A549 treated with Hydrocortisone at 1 μM for 4 hours (cell line): ENCODE measurements at places on chromosomes 16 and 17. TPM values are rescaled to one million over a fixed set of nuclear protein-coding genes. Genes with fewer than 3 reads are reported as not detected.

Gene KRTAP9-2
- not detected in 5 replicates for total RNA-seq

Gene TBC1D3C
- total RNA-seq = 0.06 TPM in 1 of 5 replicates, not detected in the others

Gene MFAP4
- 0.10 to 0.14 TPM (median 0.10 TPM) in 3 of 5 replicates, not detected in the others for total RNA-seq

Gene CD300LG
- not detected in 5 replicates for total RNA-seq

Gene HOXB5
- total RNA-seq = 1.5 to 2.3 TPM (median 1.9 TPM) in 5 replicates

Gene CTRB2
- total RNA-seq = not detected in 5 replicates

Gene CD19
- total RNA-seq = 0.06 TPM in 1 of 5 replicates, not detected in the others

Gene RMI2
- 26.4 to 36.1 TPM (median 32.2 TPM) in 5 replicates for total RNA-seq

Gene DLG4
- total RNA-seq = 5.7 to 7.8 TPM (median 6.6 TPM) in 5 replicates

Gene NOD2
- total RNA-seq = 0.01 to 0.21 TPM (median 0.04 TPM) in 4 of 5 replicates, not detected in the other

Gene PTX4
- not detected in 5 replicates for total RNA-seq

Gene CIBAR2
- 0.08 to 0.14 TPM in 2 of 5 replicates, not detected in the others for total RNA-seq

Gene TNRC6A
- total RNA-seq = 25.3 to 33.9 TPM (median 28.8 TPM) in 5 replicates
